ENCODE measurements at places on chromosomes 6 and 20.

GRCh38 chr6:148382861-148383260 is 40.2 kb downstream of the SASH1 start:
- DNase-seq: no peak

DNA sequence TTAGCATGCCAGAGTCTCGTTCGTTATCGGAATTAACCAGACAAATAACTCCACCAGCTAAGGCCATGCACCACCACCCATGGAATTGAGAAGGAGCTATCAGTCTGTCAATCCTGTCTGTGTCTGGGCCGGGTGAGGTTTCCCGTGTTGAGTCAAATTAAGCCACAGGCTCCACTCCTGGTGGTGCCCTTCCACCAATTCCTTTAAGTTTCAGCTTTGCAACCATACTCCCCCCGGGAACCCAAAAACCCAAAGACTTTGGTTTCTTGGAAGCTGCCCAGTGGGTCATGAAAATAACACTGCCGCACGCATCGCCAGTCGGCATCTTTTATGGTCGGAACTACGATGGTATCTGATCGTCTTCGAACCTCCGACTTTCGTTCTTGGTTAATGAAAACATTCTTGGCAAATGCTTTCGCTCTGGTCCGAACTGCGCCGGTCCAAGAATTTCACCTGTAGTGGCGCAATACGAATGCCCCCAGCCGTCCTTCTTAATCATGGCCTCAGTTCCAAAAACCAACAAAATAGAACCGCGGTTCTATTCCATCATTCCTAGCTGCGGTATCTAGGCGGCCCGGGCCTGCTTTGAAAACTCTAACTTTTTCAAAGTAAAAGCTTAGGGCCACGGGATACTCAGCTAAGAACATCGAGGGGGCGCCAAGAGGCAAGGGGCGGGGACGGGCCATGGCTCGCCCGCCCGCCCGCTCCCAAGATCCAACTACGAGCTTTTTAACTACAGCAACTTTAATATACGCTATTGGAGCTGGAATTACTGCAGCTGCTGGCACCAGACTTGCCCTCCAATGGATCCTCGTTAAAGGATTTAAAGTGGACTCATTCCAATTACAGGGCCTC is 1958.5 kb upstream of the DEFB115 start:
- DNase-seq: no peak

GRCh38 chr6:70312165-70312745 is 9.4 kb upstream of the COL9A1 start:
- DNase-seq: no peak

- no peak for DNase-seq
Measured at GRCh38 chr6:90428514-90428913, 131.9 kb upstream of the BACH2 start.

DNA sequence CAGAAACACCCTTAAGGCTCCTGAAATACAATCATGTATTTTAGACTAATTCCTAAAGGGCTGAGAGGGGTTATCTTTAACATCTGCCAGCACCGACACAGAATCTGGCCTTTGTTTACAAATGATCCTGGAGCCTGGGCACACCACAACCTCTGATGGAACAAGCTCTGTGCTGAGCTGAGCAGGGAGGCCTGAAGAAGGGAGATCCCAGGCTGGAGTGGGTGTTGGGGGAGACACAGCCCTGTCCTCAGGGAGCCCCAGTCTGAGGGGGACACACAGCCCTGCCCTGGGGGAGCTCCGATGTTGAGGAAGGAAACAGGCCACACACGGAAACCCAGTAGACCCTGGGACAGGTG is 130.5 kb downstream of the VEGFA start:
- DNase-seq: no peak

DNA sequence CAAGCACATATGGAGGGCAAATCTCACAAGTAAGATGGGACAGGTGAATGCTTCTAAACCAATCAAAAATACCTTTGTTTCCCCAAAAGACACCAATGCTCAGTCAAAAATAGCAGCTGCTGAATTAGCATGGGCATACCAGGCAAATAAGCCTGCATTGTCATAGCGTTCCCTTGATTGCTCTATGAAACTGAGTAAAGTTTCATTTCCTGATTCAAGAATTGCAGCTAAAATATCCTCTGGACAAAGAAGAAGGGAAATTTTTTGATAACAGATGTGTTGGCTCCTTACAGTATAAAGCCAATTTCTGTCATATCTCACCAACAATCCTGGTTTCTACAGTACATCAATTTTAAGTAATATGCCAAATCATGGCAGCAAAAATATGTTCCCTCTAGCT is 3.3 kb upstream of the TMEM14A start:
- no peak for DNase-seq

DNA sequence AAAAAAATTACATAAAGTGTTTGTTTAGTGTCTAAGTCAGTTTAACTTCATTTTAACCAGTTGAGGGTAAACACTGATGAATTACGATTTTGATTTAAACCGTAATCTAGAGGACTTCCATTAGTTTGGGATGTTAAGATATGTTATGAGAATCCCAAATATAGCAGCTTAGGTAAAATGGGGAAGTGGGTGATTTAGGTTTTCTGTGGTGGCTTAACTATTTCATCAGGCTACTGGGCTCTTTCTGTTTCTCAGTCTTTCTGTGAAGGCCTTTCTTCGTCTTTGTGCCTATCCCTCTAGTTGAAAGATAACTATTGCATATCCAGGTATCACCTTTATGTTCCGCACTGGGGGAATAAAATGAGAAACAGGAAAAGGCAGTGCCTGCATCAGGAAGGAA is 27.9 kb downstream of the CENPW start:
- DNase-seq: no peak

GRCh38 chr6:44563397-44563796 is 175.9 kb downstream of the CDC5L start:
- no peak for DNase-seq

DNA sequence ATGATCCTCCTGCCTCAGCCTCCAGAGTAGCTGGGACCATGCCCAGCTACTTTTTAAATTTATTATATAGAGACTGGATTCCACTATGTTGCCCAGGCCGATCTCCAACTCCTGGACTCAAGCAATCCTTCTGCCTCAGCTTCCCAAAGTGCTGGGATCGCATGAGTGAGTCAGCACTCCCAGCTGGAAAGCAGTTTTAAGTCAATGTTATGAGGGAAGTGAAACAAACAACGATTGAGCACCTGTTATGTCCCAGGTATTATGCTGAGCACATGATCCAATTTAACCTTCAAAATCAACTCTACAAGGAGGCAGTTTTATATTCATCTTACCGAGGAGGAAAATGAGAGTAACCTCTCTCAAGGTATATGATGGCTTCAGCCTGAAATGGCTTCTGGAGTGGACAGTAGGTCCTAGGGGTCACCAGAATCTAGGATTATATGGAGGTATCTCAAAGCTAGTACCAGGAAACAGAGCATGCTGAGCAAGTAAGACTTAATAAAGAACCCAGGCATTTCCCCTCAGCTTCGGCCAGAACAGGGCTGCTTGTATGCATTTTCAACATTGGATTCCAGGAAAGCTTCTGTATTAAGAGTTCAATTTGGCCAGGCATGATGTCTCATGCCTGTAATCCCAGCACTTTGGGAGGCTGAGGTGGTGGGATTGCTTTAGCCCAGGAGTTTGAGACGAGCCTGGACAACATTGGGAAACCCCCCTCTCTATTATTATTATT is 55.0 kb downstream of the EDN1 start:
- no peak for DNase-seq

DNA sequence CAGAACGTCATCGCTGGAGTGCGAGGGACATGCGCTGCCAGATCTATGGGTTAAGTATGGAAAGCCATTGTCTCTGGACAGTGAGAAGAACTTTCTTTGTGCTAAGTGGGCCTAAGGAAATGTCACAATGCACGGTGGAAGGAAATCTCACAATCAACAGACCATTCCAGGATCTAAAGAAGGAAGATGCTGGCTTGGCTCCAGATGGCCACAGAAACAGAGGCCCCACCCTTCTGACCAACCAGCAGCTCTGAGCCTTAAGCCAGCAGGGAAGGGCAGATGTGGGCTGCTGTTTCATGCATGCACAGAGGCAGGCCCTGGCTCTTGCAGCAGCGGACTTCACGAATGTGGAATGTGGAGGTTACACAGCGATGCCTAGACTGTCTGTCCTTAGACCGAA is 156.3 kb downstream of the SOBP start:
- DNase-seq: no peak

DNA sequence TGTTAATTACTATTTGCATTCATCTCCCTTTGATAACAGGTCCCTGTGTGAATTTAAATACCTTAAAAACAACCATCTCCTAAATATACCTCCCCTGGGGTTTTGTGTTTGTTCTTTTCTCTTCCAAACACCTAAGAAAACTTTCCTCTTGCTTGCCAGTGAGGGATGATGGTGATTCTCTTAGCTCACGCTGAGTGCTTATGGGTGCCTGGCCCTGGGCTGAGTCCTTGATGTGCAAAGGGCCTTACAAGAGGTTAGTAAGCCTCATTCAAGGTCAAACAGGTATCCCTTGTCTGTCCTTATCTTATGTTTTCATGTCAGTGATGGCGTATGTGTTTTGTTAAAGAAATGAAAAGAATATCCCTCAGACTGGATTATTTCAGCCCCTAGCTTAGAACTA is 76.3 kb downstream of the SYCP2L start:
- no peak for DNase-seq

GRCh38 chr20:44209686-44210405 is 725 bp downstream of the OSER1 start:
- no peak for DNase-seq

- DNase-seq: no peak
Measured at GRCh38 chr20:5430670-5431069, 113.9 kb upstream of the PROKR2 start.

DNA sequence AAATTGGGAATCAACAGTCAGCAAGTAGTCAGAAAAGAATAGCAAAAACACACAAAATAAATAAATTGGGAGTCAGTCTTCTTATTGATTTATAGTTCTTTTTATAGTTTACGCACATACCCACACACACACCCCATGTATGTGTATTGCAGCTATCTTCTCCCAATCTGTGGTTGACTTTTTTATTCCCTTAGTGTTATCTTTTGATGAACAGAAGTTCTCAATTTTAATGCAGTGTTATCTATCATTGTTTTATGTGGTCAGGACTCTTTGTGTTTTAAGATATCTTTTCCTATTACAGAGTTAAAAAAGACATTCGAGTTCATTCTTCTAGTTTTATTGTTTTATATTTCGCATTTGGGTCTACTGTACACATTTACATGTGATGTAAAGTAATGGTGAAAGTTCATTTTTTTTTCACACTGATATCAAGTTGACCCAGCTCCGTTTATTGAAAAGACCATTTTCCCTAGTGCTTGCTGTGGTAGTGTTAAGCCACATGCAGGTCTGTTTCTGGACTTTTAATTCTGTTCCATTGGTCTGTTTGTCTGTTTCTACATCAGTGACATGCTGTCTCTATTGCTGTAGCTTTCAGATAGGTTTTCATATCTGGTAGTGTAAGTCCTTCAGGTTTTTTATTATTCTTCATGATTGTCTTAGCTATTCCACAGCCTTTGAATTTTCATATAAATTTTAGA is 78.4 kb downstream of the ZFAND3 start:
- no peak for DNase-seq

Data from mucosa of gallbladder (tissue), 1 donor.